ENCODE measurements at places on chromosomes 16 and 17. TPM values are rescaled to one million over a fixed set of nuclear protein-coding genes. Genes with fewer than 3 reads are reported as not detected.

CES1 gene
- 37.3 TPM for total RNA-seq

KRTAP9-2 gene
- total RNA-seq: not detected

TBC1D3B gene
- total RNA-seq: 2.9 TPM

CLDN9 gene
- total RNA-seq: 0.42 TPM
